CD8-positive, alpha-beta memory T cell (primary cell): ENCODE measurements at places on chromosomes 5 and 9.

- no peak for DNase-seq
Measured at GRCh38 chr9:6214434-6214833, 1.2 kb upstream of the IL33 start.

GRCh38 chr5:149060325-149060724, 2.5 kb downstream of the SH3TC2 start:
- DNase-seq: no peak

DNA sequence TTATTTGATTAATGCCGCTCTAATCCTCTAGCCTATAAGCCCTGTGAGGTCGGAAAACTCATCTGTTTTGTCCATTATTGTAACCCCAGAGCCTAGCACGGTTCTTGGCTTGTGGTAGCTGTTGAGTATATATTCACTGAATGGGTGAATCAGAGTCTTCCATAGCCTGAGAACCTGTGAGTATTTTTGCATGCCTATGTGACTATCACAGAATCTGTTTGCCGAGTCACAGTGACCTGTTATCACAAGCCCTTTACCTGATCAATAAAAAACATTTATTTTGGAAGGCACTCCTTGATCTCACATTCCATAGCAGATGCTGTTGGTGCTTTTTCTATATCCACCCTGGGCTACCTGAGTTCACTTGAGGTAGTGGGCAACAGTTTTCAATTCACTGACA, 125.0 kb upstream of the STC2 start:
- DNase-seq: no peak

DNA sequence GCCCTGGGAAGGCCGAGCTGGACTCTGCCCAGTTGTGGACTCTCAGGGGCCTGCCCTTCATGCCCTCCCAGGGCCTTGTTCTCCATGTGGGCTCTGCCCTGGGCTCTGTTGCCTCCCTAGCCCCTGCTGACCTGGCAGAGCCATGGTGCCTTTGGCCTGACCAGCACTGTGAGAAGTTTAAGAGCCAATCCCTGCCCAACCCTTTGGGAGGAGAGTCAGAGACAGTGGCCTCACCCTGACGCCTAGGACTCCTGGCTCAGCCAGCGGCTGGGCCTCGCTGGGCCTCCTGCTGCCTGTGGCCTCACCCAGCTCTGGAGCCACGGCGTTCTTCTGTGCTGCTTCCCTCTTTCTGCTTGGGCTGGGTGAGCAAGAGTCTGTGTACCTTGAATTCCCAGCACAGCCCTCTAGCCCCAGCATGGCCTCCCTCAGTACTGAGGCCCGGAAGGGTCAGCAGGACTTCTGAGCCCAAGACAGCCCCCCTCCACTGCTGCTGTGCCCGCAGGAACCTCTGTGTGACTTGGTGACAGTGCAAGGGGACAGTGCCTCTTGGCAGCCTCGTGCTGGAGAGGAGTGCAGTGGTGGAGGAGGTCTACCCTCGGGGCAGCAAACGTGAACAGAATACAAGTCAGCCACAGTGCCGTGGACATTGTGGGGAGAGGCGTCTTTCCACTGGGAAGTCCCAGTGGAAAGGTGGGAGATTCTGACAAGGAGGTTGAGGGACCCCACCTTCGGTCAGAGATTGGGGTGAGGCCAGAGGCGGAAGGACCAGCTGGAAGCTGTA, 97.4 kb downstream of the CACNA1B start:
- no peak for DNase-seq

- DNase-seq: no peak
Measured at GRCh38 chr9:88362681-88363080, 25.6 kb upstream of the SPIN1 start.

DNA sequence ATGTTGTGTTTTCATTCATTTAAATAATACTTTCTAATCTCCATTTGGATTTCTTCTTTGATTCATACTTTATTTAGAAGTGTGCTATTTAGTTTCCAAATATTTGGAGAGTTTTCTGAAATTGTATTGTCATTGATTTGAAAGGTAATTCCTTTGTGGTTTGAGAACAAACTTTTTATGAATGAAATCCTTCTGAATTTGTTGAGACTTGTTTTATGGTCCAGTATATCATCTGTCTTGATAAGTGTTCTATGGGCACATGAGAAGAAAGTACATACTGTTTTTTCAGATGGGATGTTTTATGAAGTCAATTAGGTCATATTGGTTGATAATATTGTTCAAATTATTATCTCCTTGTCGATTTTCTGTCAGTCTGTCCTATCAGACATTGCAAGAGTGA, 953.8 kb downstream of the NR2F1-AS1 start:
- no peak for DNase-seq

DNA sequence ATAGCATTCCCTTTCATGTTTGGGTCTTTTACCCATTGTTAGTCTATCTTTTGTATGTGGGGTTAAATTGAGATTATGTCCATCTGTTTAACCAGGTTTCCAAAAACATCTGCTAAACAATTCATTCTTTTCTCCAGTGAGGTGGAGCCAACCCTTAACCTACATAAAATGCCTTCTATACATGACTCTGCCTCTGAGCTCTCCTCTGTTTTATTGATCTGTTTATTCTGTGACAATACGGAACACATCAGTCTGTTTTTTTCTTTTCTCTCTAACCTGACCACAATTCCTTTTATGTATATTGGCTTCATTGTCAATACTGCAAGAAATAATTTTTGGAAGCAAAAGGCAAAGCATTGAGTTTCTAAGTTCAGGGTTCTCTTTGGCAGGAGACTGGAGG, 9.9 kb upstream of the ARL15 start:
- no peak for DNase-seq

DNA sequence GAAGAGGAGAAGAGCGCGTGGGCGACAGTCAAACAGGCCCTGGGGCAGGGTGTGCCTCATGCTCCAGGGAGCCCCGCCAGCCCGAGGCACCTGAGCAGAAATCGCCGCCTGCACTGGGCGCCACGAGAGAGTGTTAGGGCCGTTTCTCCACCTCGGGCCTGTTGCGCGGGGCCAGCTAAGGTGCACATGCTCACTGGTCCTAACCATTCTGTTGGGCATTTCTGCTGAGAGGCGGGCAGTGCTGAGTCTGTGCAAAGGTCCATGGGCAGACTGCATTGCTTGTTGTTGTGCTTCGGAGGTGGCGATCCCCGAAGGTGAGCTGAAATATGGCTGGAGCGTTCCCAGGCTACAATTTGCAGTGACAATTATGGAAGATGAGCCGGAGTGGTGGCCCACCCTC, 367.8 kb upstream of the SPATA31A5 start:
- DNase-seq: no peak

DNA sequence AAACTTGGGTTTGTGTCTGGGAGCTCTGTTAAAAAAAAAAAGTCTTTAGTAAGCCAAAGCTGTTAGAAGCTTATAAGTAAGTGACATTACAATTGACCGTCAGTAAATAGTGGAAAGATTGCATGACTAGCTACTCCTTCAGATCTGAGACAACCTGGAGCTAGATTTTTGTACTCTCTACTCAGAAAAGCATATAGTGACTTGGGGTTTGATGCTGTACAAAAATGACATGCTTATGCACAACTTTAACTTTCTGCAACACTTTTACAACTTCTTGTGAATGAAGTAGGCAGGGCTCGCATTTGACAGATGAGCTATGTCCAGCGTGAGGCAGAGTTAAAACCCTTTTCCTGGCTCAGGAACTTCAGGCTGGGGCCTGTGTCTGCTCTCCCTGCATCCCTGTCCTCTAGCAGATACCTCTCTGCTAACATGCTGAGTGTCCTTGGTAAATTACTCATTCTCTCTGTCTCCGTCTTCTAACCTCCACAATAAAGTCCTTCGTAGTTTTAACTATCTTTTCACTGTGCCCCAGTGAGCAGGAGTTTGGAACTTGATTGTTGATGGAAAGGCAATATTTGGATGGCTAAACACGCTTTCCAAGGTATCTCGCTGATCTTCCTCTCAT, 471 bp upstream of the GHR start:
- DNase-seq: no peak

- no peak for DNase-seq
Measured at GRCh38 chr5:87116825-87117512, 150.7 kb upstream of the RASA1 start.

GRCh38 chr5:13516195-13516594, 428.3 kb downstream of the DNAH5 start:
- DNase-seq: no peak

DNA sequence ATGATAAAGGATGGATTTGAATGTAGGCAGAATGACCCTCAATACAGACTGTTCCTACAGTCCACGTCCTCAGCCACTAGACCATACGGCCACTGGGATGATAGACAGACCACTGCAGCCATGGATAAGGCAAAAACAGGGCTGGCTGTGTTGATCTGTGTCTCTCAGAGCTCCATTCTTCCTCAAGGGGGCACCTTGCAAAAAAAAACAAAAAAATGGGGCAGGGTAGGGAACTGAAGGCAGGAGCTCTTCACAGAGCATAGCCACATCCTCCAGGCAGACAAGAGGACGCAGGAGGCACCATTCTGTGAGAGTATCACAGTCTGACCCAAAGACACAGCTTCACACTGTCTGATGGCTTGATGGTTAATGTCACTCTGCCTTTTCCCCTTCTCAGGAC, 61.2 kb upstream of the GABRP start:
- no peak for DNase-seq

GRCh38 chr9:35636135-35636876, 14.4 kb downstream of the SIT1 start:
- no peak for DNase-seq

- no peak for DNase-seq
Measured at GRCh38 chr5:169728-170094, 21.6 kb upstream of the LRRC14B start.

- no peak for DNase-seq
Measured at GRCh38 chr5:130222573-130222972, 318.3 kb downstream of the CHSY3 start.

- DNase-seq: no peak
Measured at GRCh38 chr5:165310031-165310430, 1804.6 kb downstream of the MAT2B start.

DNA sequence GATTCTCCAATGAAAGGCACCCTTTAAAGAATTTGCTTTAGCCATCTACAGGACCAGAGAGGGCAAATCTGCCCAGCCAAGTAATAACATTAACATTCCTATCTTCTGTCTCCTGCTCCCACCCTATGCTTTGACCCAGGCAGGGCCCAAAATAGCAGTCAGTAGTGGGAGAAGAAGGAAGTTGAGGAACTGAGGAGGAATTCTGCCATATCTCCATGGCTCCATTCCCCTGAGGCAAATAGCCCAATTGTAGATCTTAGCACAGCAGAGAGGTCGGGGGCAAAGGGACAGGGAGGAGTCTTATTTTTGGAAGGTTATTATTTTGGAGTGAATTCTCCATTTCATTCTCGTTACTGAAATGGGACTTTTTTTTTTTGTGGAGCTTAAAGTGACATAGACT, 111.1 kb upstream of the IFNK start:
- no peak for DNase-seq

- DNase-seq: no peak
Measured at GRCh38 chr5:135645336-135646180, 66.8 kb upstream of the CXCL14 start.

DNA sequence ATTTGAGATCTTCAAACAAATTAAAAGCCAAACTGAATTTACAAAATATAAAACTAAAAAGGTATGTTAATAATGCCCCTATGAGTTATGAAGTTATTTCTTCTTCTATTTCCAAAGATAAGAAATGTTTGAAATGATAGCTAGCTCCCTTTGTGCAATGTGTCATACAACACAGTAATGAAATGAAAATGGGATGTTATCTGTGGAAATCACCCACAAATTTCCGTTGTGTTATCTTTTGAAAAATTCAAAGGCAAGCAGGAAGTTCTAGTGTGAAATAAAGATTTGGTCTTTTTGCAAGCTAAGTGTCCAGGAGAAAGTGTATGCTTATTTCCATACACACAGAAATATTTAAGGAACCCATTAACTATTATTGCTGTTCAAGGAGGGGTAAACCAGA, 375.3 kb upstream of the PRR16 start:
- no peak for DNase-seq

DNA sequence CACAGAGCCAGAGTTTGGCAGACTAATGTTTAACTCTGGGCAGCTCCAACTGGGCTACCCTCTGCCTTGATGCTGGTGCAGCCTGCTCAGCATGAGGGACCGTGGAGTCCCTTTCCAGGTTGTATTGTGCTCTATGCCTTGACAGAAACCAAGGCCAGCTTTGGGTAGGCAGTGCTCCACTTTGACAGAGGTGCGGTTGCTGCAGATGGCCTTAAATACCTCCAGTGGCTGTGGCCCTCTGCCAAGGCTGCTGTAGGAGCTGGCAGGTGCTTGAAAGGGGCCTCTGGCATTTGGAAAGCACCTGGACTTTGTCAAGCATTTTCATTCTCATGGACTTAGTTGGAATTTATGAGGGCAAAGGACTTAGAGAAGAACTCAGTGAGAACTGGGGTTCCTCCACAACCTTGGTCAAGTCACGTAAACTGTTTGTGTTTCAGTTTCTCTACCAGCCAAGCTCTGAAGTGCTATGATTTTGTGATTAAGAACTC, 249.7 kb upstream of the ZNF462 start:
- no peak for DNase-seq

DNA sequence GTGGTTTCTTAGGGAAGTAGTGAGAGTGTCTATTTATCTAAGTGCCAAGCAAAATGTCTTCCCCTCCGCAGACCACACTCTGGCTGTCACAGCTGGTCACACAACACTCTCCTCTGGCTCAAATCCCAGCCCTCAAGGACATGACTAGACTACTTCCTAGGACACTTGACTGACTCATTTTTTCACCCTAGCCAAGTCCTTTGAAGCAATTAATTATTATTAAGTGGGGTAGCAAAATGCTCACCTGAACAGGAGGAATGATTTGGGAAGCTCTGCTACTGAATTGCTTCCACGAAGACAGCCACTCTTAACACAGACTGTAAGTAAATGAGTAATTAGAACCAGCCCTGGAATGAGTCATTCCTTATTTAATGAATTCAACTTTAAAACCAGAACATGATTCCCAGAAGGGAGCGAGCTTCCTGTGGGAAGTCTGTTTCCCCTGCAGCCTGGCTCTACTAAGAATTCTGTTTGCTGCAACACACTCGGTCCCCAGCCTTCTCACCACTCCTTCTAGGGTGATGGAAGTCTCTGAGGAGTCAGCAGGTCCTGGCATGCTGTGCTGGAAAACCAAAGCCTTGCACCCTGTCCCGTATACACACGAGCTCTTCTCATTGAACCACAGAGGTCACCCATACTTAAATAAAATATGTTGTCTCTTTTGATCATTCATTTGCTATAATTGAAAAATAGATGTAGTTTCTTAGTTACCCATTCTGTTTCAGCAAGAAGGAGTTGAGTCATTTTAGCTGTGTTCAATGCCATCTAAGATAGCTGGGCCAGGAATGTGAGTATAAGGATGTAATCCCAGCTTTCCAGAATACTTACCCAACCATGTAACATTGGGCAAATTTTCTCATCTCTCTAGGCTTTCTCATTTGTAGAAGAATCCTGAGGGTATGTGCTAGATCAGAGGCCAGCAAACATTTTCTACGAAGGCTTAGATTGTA, 218.6 kb upstream of the RASEF start:
- DNase-seq: no peak

- DNase-seq: no peak
Measured at GRCh38 chr9:89314955-89315354, 3.3 kb upstream of the SECISBP2 start.
